ENCODE measurements at places on chromosomes 3 and 15.

- no peak for DNase-seq
Observed at GRCh38 chr3:59438492-59438891, 388.7 kb upstream of the CFAP20DC start.

- DNase-seq, result no peak
Observed at GRCh38 chr3:168514252-168514651, 418.5 kb upstream of the GOLIM4 start.

DNA sequence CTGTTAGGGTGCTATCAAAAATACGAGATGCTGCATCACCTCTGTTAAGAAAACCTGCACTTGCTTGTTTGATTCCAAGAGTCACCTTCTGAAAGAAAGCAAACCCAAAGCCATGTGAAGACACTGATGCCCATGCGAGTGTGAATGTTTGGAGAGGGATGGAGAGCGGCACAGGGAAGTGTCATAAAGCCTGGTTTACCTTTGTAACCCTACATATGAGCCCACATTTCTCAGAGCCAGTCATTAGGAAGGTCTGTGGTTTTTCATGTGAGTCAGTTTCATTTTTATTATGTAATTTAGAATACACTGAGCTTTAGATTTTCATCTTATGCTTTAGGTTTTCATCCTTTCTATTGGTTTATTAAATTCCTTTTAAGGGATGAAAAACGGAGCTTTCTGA is 896.8 kb downstream of the ROBO1 start:
- no peak for DNase-seq

DNA sequence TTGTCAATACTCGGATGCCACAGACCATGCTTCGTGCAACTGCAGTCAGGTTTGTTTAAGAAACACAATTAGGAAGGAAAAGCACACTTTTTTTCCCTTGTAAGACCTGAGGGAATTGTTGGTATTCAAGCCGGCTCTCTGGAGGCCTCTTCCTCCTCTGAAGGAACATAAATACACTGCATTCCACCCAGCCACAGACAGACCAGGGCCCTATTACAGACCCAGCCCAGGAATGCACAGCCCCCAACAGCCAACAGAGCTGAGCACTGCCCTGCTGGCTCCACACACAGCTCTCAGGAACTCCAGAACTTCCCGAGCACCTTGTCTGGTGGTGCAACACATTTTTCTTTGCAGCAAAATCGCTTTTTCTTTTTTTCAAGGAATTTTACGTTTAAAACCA is 488.7 kb upstream of the PROK2 start:
- DNase-seq, result peak; percentile 92

- DNase-seq, result no peak
Observed at GRCh38 chr15:63968700-63969099, 77.6 kb downstream of the DAPK2 start.

GRCh38 chr3:21754839-21755238 is 3.8 kb upstream of the ZNF385D start:
- DNase-seq, result no peak

GRCh38 chr3:134344560-134344959 is 29.7 kb downstream of the AMOTL2 start:
- DNase-seq, result no peak

- DNase-seq, result no peak
Observed at GRCh38 chr15:59491062-59491461, 53.1 kb downstream of the FAM81A start.

DNA sequence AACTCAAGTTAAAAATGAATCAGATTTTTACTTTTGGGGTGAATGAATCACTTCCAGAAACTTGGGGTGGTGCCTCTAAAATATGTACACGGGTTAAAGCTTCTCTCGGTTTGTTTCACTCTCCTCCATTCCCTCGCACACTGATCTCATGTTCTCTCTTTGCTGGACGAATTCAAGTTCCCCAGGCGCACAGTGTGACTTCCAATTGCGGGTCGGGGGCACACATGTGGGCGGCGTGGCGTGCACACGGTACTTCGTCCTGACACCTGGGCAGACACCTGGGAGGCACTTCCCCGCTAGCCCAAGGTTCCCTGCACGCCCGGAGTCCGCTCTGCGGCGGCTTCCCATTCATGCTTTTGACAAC is 692 bp downstream of the SCAANT1 start:
- DNase-seq, result no peak

DNA sequence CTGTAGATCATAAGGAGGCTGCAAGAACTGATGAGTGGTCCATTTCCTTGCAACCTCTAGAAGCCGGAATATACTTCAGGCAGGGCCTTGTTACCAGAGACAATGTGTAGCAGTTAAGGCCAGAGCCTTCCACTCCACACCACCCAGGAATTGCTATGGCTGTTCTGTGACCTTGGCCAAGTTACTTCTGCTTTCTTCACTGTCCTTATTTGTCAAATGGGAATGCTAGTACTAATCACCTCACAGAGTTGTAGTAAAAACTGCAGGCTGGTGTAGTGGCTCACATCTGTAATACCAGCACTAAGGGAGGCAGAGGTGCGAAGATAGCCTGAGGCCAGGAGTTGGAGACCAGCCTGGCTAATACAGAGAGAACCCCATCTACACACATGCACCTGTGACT is 28.7 kb upstream of the RPN1 start:
- no peak for DNase-seq

GRCh38 chr15:56261854-56262509 is 18.3 kb upstream of the RFX7 start:
- no peak for DNase-seq

DNA sequence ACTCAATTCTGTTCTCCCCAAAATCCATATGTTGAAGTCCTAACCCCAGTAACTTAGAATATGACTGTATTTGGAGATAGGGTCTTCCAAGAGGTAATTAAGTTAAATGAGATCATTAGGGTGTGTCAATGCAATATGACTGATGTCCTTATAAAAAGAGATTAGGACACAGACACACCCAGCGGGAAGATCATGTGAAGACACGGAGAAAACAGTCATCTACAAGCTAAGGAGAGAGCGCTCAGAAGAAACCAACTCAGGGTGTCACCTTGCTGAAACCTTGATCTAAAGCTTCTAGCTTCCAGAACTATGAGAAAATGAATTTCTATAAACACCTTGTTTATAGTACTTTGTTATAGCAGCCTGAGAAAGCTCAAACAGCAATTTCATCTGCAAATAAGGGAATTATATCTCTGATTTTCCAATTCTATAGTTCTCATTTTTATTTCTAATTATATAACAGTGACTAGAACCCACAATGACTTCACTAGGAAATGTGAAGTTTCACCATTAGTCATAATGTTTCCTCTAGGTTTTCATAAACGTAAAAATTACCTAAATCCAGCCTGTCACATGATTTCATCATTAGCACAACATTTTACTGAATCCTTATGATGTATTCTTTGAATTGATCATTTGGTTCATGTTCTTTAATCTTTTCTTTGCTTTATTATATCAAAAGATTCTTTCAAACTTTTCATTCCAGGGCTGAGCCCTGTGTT is 459.1 kb upstream of the MDFIC2 start:
- peak; percentile 24 for DNase-seq

DNA sequence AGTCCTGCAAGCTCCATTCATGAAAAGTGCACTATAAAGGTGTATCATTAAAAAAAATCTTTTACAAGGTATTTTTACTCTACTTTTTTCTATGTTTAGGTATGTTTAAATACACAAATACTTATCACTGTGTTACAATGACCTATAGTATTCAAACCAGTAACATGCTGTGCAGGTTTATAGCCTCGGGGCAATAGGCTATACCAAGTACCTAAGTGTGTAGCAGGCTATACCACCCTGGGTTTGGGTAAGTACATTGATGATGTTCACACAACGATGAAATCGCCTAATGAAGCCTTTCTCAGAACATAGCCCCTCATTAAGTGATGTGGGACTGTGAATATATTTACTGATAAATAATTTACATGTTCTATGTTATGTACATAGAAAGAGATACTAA is 104.6 kb downstream of the ATP1B3 start:
- no peak for DNase-seq

- DNase-seq, result no peak
Observed at GRCh38 chr3:194023501-194024280, 112.3 kb upstream of the HES1 start.

GRCh38 chr15:96948981-96949380 is 618.5 kb downstream of the NR2F2 start:
- DNase-seq, result no peak

- DNase-seq, result no peak
Observed at GRCh38 chr3:129006864-129007263, 5.8 kb downstream of the EFCC1 start.

- no peak for DNase-seq
Observed at GRCh38 chr3:109973733-109974132, 636.4 kb upstream of the DPPA4 start.

DNA sequence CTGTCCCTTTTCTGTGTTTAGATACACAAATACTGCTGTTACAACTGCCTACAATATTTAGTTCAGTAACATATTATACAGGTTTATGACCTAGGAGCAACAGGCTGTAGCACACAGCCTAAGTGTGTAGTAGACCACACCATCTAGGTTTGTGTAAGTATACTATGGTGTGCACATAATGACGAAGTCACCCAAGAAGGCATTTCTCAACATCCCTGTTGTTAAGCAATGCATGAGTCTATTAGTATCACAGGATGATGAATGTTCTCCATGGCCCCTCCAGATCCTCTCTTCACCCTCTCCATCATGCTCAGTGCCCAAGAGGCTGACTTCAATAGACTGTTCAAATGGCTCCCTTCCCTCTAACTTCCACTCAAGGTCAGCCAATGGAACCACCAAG is 14.6 kb upstream of the SEC62 start:
- DNase-seq, result no peak

GRCh38 chr3:6733699-6734394 is 127.1 kb upstream of the GRM7 start:
- no peak for DNase-seq

DNA sequence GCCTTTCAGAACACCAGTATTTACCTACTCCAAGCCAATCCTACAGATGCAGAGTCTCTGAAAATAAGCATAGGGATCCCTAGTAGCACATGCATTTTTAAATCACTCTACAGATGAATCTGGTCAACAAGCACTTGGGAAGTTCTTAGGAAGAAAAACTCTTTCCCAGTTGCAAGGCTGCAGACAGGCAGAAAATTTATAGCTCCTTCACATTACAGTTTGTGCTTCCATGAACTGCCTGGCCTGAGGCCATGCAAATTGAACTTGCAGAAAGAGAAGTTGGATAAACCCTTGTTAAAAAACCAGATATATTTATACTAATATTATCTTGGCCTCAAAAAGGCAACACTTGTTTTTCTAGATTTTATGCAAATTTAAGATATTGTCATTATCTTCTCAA is 256.9 kb downstream of the EPHA3 start:
- no peak for DNase-seq

GRCh38 chr3:1971780-1972179 is 126.9 kb upstream of the CNTN4 start:
- DNase-seq, result peak; percentile 6

- no peak for DNase-seq
Observed at GRCh38 chr3:48142316-48142870, 45.8 kb downstream of the CDC25A start.

DNA sequence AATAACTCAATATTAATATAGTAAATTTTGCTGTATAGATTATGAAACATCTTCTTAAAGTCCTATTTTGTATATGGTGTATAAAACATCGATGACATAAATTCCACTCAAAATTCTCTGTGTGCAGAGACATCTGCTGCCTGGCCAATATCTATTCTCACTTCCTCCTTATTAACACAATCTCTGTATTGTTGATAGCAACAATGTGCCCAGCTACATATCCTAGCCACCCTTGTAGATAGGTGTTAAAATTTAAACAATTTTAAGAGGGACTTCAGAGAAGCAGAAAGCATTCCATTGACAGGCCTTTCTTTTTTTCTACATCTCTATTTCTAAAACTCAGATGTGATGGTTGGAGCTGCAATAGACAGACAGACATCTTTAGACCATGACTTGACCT is 72.3 kb downstream of the FGF12 start:
- no peak for DNase-seq

GRCh38 chr3:94162700-94163099 is 99.8 kb downstream of the NSUN3 start:
- DNase-seq, result no peak

- no peak for DNase-seq
Observed at GRCh38 chr3:72032441-72033135, 247.6 kb upstream of the PROK2 start.

- no peak for DNase-seq
Observed at GRCh38 chr3:47428662-47429061, 47.1 kb downstream of the SCAP start.

GRCh38 chr3:170405101-170405500 is 13.6 kb upstream of the CLDN11 start:
- no peak for DNase-seq

DNA sequence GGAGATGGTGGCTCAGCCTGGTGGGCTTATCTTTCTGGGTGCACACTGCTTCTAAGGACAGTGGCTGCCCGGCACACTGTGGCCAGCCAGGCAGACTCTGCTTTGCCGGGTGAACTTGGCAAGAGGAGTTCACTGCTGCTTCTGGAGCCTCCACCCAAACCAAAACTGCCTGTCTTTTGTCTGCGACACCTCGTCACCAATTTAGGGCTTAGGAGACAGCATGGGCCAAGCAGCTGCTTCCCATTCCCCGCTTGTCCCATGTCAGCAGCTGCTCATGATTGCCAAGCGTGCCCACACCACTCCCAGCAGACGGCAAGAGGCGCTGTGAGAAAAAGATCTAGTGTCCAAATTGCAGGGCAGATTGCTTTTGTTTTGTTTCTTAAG is 57.3 kb downstream of the LSM3 start:
- no peak for DNase-seq

DNA sequence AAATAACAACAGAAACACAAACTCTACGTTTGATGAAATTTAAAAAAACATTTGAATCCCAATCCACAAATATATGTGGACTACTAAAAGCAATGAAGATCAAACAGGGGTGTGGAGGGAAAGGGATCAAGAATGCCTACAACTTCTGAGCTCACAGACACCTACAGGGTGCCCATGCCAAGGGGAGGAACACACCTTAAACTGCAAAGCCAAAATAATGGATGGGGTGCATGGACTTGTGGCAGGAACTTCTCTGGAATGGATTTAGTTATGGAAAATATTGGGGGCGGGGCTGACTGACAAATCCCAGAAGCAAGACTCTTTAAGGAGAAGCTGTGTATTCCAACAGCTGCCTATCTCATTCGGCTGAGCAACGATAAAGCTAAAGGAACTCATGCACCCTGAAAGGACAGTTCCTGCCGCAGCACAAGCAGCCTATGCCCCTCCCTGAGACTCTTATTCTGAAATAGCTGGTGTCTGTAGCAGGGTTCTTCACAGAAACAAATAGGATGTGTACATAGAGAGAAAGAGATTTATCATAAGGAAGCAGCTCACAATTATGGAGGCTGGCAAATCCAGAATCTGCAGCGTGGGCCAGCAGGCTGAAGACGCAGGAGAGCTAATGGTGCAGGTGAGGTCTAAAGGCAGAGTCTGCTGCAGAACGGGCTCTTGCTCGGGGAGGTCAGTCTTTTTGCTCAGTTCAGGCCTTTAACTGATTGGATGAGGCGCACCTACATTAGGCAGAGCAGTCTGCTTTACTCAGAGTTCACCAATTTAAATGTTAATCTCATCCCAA is 24.5 kb upstream of the PLA2G4D start:
- no peak for DNase-seq

GRCh38 chr3:50136714-50137405 is 18.3 kb upstream of the SEMA3F start:
- DNase-seq, result no peak

- DNase-seq, result no peak
Observed at GRCh38 chr3:67450153-67450552, 204.3 kb downstream of the SUCLG2 start.
